ELF-1 (cell line): ENCODE measurements at places on chromosomes 1 and 21.

GRCh38 chr21:38980416-38981313 lies 174.9 kb downstream of the ETS2 start:
- no peak for DNase-seq

DNA sequence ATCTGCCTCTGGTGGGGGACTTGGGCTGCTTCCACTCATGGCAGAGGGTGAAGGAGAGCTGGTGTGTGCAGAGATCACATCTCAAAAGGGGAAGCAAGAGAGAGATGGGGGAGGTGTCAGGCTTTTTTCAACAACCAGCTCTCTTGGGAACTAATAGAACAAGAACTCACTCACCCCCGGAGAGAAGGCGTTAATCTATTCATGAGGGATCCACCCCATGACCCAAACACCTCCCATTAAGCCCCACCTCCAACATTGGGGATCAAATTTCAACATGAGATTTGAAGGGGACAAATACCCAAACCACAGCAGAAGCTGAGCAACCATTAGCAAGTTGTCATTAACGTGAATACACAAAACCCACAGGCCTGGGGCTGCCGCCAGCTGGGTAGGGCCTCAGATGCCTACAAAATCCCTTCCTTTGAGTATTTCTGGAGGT lies 12.0 kb upstream of the VWA5B1 start:
- peak; percentile 76 for DNase-seq

- DNase-seq: no peak
Measured at GRCh38 chr1:79738101-79738500, 731.6 kb upstream of the ADGRL4 start.

GRCh38 chr1:93692983-93693591 lies 11.4 kb upstream of the BCAR3 start:
- DNase-seq: no peak

- no peak for DNase-seq
Measured at GRCh38 chr1:1213345-1214265, at the start of gene TNFRSF4. Gene TNFRSF4 (minus strand): TSS chr1:1214153. CDS start chr1:1214127, 26 bp downstream.

GRCh38 chr1:9289090-9289534 lies 3.6 kb upstream of the SPSB1 start:
- DNase-seq: no peak

- DNase-seq: no peak
Measured at GRCh38 chr21:44535963-44536362, 4.0 kb downstream of the KRTAP10-1 start.

- DNase-seq: no peak
Measured at GRCh38 chr1:12643785-12644184, at the start of gene AADACL4. Gene AADACL4 (plus strand): TSS chr1:12644085. CDS start chr1:12644547, 462 bp downstream.

GRCh38 chr1:151728151-151729054 lies 7.1 kb downstream of the RIIAD1 start:
- no peak for DNase-seq

GRCh38 chr1:110628323-110629105 lies 22.4 kb upstream of the KCNA2 start:
- no peak for DNase-seq

GRCh38 chr1:173134029-173134428 lies 73.1 kb downstream of the TNFSF4 start:
- DNase-seq: no peak

GRCh38 chr1:31628931-31629556 lies 11.6 kb downstream of the HCRTR1 start:
- peak; percentile 55 for DNase-seq

- DNase-seq: no peak
Measured at GRCh38 chr1:40241362-40241761, 6.4 kb upstream of the TMCO2 start.

DNA sequence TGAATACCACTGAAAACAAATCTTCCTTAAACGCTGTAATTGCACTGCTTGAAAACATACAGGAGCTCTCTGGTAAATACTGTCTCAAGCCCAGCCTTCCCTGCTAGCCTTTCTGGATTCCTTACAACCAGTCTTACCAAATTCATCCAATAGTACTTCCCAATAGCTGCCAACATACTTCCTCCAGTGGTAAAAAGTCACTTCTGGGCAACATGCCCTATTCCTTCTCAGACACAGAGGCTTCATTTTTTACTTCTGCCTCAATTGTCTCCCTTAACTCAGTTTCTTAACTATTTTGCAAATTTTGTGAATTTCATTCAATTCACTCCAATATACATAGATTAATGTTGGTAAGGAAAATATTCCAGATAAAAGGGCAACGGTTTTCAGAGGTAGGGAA lies 166.3 kb downstream of the TBX15 start:
- DNase-seq: no peak

DNA sequence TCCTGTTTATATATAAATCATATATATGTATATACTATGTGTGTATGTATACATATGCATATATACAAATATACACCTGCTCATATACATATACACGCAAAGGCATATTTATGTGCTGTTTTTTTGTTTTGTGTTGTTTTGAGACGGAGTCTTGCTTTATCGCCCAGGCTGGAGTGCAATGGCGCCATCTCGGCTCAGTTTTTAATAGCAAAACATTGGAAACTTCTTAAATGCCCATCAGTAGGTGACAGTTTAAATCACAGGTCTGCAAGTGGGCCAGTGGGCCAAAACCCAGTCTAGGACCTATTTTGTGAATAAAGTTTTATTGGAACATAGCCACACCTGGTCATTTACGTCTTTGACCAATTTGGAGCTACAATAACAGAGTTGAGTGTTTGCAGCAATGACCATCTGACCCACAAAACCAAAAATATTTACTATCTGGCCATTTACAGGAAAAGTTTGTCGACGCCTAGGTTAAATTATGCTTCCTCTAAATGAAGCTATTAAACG lies 132.3 kb downstream of the TOMM20 start:
- DNase-seq: no peak

DNA sequence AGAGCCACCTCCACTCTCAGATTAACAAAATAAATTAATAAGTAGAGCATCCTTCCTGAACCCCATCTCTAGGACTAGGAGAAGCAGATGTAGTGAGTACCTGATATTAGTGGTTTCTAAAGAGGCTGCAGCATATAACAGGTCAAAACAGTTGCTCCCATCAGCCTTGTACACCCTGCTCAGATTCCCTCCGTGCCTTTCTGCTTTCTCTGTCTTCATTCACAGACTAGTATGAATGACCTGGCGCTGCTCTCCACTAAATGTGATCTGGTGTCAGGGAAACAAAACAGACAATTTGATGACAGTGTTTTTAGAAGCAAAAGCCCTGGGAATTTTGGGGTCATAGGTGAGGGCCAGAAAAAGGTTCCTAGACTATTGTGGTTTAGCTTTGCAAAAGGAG lies 8.3 kb downstream of the SESN2 start:
- no peak for DNase-seq

- DNase-seq: no peak
Measured at GRCh38 chr1:158730453-158730852, 9.9 kb upstream of the OR6K3 start.

DNA sequence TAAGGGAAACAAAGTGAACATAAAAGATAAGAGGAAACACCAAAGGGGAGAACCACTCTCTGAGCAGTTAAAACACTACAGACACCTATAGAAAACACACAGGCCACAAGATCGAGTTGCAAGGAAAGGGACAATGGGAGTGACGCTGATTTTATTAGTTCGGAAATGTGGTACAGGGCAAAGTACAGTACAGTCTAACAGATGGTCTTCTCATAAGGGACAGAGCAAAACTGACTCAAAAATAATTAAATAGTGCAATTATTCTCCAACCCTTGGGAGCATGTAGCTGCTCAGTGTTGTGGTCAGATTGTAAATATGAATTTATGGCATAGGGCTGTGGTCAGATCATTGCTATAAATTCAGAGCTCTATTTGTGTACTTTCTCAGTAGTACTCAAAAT lies 352.0 kb downstream of the USH2A start:
- no peak for DNase-seq

DNA sequence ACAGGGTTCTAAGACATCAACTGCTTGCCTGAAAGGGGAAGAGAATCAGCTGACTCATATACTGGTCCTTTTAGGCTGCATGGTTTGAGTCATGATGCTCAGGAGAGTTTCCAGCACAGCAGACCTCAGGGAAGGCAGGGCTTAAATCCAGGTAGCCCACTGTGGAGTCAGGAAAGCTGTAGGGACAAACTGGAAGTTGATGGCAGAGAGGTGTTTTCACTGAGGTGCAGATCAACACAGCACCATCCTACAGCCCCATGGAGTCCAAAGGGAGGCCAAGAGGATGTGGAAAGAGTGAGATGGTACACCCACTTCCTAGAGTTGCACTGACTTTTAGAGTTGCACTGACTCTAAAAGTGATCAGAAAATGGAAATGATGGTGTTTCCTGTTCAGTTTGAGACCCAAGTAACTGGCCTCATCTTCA lies 252.4 kb upstream of the DUSP10 start:
- DNase-seq: no peak

DNA sequence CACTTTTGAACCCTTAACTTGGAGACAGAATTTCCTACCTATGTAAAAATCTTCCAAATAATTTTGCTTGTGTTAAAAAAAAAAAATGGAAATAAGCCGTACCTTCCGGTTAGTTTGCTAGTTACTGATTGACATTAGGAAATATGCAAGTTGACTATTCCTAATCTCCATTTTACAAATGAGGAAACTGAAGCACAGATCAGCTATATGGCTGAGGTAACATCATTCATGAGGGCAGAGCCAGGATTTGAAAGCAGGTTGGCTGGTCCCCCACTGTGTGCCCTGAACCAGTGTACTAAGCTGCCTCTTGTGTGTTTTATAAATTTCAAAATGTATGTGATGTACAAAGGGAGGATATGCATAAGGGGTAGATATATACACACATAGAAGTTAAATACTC lies 29.6 kb downstream of the BACE2 start:
- DNase-seq: no peak

- DNase-seq: no peak
Measured at GRCh38 chr1:223199094-223199647, 56.1 kb upstream of the TLR5 start.

DNA sequence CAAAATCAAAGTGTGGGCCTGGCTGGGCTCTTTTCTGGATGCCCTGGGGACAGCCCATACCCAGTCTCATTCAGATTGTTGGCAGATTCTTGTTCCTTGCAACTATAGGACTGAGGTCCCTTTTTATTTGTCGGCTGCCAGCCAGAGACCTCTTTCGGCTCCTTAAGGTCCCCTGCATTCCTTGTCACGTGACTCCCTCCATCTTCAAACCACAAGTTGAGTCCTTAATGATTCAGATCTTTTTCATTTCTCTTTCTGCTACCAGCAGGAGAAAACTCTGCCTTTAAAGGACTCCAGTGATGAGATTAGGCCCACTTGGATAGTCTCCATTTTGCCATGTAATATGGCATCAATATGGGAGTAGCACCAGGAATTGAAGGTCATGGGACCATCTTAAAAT lies 48.6 kb downstream of the PATJ start:
- peak; percentile 3 for DNase-seq

DNA sequence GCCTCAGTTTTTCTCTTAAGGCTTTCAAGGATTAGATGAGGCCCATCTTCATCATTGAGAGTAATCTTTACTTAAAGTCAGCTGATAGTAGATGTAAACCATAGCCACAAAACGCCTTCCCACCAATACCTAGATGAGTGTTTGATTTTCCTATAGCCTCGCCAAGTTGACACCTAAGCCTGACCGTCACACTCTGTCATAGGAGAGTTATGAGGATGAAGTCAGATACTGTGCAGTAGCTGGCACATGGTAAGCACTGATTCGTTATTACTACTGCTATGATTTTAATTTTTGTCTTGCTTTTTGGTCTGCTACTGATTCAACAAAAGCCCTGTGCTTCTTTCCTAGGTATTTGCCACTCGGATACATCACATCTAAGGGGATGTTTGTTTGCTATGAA lies 395.5 kb downstream of the RPS6KC1 start:
- DNase-seq: no peak

DNA sequence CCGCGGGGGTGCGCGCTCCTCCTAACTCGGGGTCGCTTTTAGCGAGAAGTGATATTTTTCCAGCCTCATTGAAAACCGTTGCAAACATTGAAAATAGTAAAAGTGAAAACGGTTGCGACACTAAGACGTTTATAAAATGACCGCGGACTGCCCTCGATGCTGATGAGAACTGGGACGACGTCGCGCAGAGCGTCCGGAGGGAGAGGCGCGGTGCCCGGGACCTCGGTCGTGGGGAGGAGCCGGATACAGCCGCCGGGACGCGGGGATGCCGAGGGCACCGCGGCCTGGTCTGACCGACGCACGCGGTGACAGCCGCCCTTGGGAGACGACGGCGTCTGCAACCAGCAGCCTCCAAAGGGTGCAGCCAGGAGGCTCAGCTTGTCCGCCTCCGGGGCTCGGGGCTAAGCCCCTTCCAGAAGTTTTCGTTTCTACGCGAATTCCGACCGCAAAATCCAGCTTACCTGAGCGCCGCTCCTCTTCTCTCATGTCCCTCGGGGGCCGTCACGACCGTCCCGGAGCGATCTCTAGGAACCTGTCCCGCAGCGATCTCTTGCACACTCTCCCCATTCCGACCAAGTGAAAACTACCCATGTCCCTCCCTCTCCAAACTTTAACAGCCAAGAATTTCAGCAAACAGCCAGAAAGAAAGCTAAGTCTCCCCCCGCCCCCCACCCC lies 144.4 kb upstream of the ETS2 start:
- peak; percentile 36 for DNase-seq

DNA sequence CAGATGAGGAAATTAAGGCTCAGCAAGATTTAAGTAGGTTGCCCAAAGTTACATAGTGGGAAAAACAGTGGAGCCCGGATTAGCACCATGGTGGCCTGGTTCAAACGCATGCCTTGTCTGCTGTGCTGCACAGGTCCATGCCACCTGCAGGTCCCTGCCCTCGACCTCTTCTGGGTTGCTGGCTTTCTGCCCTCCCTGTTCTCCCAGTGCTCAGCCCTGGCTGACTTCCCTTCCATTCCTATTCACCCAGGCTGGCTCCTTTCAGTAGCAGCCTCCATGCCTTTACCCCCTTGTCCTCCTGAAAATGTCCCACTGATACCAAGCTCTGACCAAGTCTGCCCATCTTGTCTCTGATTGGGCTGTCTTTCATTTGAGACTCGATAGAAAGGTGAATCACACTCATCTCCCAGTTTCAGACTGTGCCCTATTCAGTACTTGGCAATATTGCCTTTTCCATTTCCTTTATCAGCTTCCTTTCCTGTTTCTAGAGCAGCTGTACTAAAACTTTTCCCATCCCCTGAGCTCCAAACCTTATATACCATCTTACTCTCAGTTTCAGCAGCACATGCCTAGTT lies 75.8 kb downstream of the ST3GAL3 start:
- DNase-seq: no peak

GRCh38 chr1:226632169-226632879 lies 83.8 kb downstream of the STUM start:
- DNase-seq: no peak

GRCh38 chr21:44927259-44927586 lies 6.5 kb upstream of the ITGB2 start:
- DNase-seq: no peak

GRCh38 chr1:152227310-152227928 lies 3.4 kb upstream of the HRNR start:
- no peak for DNase-seq

- no peak for DNase-seq
Measured at GRCh38 chr1:8384577-8384976, 66.7 kb downstream of the SLC45A1 start.
